Esophagus mucosa (tissue), 1 donor: ENCODE measurements at places on chromosomes 7 and 10.
A peak's percentile ranks its signal among the peaks of the same experiment; 100 is the strongest.

GRCh38 chr10:115974816-115975430, 298.1 kb downstream of the GFRA1 start:
- no peak for ATAC-seq

DNA sequence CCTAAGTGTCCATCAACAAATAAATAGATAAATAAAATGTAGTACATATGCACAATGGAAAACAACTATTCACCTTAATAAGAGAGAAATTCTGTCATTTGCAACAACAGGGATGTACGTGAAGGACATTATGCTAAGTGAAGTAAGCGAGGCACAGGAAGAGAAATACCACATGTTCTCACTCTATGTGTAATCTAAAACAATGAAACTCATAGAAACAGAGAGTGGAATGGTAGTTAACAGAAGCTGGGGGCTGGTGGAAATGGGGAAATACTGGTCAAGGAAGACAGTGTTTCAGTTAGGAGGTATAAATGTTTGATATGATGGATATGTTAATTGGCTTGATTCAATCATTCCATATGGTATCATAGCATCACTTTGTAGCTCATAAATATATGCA, 43.1 kb downstream of the ARL4A start:
- no peak for ATAC-seq

DNA sequence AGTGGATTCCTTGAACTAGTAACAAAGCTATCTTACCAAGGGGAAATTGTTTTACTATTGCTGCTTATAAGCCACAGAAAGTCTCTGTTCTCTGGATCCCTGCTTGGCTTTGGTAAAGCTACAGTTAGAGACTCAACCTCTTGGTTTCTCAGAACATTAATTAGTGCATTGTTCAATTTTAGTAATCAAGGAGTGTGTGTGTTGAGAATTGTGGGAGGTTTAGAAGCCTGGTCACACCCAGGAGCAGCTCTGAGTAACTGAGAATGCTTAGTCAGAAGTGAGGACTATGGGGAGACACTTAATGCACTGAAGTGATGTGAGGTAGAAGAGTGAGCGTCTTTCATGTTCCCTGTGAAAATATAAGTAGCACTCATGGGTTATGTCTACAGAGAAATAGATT, 8.2 kb upstream of the ACTA2 start:
- peak; percentile 71 for ATAC-seq

DNA sequence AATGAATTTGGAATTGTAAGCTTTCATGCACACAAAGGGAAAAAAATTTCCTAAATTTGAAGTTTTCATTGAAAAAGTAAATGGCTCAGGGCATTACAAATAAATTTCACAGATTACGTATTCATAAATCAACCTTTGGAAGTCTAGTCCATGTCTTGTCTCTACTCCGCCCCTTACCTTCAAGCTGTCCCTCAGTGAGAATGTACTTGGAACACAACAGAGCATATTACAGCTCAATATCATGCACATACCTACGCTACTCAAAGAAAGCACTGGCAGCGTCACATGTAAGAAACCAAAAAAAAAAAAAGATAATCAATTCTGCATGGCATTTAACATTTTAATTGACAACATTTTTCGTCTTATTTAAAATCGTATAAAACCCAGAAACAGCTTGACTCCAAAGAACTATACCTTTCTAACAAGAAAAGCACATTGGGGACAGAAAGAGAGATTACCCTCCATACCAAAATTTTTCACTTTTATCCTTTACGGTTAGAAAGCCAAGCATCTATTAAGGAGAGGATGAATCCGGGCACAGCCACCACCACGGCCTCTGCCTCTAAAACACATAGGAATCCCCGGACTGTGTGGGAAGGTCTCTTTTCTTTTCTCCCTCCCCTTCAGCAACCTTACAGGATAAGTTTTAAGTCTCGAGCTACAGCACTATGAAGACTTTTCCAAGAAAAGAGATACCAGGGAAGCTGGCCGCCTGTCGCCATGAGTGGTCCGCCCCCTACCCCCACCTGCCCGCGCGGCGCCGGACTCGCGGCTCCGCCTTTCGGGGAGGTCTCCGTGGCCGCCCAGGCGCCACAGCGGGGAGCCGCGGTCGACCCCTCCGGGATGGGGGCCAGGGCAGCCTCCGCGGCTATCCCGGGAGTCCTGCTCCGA, 1.1 kb downstream of the JMJD1C start:
- peak; percentile 31 for ATAC-seq
